ENCODE measurements at places on chromosomes 4 and X.

- DNase-seq, result no peak
Measured at GRCh38 chr4:8852118-8852704, 19.4 kb downstream of the HMX1 start.

- no peak for DNase-seq
Measured at GRCh38 chrX:134870419-134870818, 120.4 kb upstream of the SMIM10 start.

GRCh38 chr4:6806924-6807626 is 24.5 kb downstream of the KIAA0232 start:
- DNase-seq, result no peak

GRCh38 chrX:15916704-15917084 is 62.1 kb upstream of the AP1S2 start:
- DNase-seq, result no peak

DNA sequence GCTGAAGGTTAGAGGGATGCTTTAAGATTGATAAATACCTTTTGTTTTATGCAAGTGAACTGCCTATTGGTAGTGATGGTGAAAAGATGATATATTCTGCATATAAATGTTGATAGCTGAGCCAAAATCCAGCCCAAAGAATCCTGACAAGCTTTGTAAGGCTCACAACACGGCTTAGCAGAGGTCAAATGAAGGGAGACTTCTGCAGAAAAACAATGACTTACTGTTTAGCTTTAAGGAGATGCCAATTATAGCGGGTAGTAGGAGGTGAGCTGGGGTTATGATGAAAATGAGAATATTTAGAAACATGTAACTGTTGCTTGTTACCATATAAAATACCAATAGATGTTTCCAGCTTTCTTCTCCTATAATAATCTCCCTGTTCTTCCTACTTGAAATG is 97.1 kb downstream of the AFF1 start:
- no peak for DNase-seq

DNA sequence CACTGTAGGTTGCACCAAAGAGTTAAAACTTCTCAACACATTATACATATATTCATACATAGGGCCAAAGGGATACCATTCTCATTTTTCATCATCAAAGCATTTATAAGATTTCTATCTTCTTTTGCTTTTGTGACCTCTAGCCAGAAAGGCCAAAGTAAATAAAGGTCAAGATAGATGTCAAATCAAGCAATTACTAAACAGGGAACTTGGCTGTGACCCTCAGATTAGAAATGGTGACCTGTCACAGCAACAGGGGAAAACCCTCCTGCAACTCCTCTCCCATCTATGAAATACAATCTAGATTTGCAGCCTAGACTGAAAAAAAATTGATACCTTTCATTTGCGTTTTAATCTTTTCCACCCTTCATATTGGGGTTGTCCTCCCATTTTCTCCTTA is 225.6 kb upstream of the FAM241A start:
- no peak for DNase-seq

- DNase-seq, result no peak
Measured at GRCh38 chrX:8366481-8366880, 98.1 kb upstream of the VCX3B start.

DNA sequence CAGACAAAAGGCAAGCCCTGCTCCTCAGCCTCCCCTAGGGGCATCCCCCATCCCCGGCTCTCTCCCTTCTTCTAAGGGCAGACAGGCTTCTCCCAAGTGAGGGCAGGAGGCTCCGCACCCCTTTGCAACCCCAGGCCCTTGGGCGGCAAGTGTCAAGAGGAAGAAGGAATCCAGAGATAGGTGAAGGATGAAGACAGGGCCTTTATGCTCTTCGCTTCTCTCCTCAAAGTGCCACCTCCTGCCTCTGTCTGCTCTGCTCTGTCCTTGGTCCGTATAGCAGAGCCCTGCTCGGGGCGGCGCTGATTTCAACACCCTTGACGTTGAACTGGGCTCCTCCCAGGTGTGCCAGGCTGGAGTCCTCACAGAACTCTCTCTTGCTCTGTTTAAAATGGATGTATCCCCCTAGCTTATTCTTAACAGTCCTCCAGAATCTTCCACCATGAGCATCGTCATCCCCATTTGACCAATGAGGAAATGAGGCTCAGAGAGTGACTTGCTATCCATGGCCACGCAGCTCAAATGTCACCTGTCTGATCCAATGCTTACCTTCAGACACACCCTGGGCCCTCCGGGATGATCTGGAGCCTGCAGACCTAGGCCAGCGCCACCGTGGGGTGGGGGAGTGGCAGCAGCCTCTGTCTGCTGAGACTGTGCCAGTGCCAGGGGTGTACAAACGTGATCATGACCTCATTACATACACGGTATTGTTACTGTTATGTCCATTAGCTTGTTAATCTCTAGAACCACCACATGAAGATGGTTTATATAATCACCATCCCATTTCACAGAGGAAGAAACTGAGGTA is 99.8 kb downstream of the PHKA2 start:
- no peak for DNase-seq

DNA sequence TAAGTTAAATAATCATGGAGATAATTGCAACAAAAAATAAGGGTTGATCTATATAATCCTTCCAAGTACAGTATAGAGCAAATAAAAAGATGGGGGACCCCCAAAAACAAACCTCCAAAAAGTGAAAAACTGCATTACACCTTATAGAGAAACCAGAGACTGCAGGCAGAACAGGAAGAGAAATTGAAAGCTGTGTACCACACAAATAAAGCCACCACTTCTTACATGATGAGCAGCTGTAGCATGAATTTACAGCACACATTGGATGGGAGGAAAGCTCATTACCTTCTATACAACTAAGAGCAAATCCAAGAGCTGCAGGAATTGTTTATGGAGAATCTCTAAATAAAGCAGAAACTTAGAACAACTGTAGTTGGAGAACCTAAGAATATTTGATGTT is 152.4 kb upstream of the PDE5A start:
- no peak for DNase-seq

DNA sequence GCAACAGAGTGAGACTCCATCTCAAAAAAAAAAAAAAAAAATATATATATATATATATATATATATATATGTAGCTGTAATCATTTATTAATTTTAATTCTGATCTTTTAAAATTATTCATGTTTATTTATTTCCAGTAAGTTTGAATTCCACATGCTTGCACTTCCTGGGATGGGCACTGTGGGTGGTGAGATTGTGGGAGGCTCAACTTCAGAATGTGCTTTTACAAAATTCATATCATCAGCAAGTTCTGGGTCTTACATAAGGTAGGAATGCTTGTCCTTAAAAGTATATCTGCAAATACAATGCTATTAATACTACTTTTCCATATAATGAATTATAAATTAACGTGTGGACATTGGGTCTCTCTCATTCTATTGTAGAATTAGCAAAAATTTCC is 156.5 kb downstream of the EMCN start:
- no peak for DNase-seq

- DNase-seq, result no peak
Measured at GRCh38 chr4:156553659-156554058, 417.9 kb downstream of the PDGFC start.

DNA sequence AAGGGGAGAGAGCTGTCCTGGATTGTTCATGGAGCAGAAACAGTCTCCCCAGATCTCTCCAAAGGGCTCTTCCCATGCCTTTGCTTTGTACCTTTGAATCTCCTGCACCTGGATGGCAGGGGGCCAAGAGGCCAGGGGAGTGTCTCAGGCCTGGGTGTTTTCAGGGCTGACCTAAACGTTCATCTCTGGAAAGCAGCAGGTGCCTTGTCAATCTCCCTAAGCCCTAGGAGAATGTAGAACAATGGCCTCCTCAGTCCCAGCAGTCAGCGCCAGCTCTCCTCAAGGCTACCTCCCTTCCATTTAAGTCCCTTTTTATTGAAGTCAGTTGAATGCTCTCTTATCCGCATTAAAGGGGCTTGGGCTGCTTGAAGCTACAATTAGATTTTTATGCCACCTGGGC is 31.2 kb upstream of the NSUN7 start:
- DNase-seq, result no peak

DNA sequence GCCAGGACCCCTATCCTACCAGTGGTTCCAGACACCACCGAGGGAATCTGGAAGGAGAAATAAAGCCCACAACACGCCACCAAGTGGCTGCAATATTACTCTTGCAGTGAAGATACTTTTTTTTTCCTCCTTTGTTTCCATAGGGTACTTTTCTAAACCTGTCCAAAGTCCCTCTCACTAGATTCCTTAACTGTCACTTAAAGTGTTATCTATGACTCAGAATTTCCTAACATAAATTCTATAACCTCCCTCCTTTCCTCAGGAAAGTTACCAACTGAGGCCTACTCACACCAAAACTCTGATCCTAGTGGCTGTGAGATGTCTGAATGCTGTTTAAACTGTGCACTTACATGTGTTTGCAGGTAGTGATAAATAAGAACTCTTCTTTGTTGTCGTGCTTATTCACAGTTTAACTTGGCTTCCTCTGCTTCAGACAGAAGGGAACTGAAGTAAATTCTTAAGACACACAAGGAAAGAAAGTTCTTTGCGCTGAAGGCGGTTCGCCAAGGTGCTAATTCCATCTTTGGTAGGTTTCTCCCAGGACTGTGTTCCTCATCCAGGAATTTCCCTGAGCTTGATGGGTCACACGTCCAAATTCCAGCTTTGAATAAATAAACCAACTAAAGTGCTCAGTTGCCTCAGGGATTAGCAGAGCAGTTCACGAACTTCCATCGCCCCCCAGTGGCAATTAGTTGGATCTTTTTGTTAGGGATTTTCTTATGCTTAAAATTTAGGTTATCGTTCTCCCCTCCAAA is 10.7 kb upstream of the HCCS start:
- peak; percentile 42 for DNase-seq

- peak; percentile 36 for DNase-seq
Measured at GRCh38 chrX:132488180-132488705, 595 bp downstream of the MBNL3 start.

GRCh38 chrX:24283127-24283794 is 30.6 kb downstream of the SUPT20HL2 start:
- peak; percentile 2 for DNase-seq

- no peak for DNase-seq
Measured at GRCh38 chr4:34492414-34492813, 1751.9 kb downstream of the ARAP2 start.

- no peak for DNase-seq
Measured at GRCh38 chrX:134679221-134679620, 20.9 kb upstream of the PLAC1 start.

- no peak for DNase-seq
Measured at GRCh38 chr4:168677879-168678278, 181.0 kb downstream of the PALLD start.

GRCh38 chrX:118971552-118971951 is 2.9 kb upstream of the LONRF3 start:
- no peak for DNase-seq

- no peak for DNase-seq
Measured at GRCh38 chr4:83704786-83705185, 168.9 kb downstream of the GPAT3 start.

DNA sequence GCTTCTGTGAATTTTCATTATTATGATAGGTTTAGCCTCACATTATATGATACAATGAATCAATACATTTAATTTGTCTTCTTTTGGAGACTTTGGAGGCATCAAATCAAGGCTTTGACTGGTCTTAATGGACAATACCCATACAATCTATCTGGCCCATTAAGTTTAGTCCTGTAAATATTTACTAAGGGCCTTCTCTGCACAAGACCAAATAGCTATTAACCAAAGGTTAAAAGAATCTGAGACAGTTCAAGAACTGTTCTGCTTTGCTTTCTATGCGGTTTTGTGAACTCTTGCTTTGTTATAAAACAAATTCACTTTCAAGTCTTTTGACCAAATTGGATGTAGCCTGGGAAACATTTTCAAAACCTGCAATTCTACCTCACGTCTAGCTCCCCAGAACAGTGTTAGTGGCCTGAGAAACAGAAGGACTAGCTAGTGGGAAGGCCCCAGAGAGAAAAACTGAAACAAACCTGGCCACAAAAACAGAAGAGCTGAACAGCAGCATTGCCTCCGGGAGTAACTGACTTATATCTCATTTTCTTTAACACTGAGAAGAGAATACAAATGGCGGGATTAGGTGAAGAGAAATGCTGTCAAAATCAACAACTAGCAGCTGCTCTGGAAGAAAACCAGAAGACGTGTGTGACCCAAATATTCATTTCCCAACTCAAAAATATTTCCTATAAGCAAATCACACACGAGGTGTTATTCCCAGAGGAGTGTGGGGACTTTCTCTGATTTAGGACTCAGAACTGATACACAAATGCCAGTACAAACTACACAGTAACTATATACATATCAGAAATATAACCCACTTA is 548 bp downstream of the TLR1 start:
- no peak for DNase-seq

- DNase-seq, result no peak
Measured at GRCh38 chr4:80187677-80188076, 9.6 kb upstream of the PRDM8 start.

DNA sequence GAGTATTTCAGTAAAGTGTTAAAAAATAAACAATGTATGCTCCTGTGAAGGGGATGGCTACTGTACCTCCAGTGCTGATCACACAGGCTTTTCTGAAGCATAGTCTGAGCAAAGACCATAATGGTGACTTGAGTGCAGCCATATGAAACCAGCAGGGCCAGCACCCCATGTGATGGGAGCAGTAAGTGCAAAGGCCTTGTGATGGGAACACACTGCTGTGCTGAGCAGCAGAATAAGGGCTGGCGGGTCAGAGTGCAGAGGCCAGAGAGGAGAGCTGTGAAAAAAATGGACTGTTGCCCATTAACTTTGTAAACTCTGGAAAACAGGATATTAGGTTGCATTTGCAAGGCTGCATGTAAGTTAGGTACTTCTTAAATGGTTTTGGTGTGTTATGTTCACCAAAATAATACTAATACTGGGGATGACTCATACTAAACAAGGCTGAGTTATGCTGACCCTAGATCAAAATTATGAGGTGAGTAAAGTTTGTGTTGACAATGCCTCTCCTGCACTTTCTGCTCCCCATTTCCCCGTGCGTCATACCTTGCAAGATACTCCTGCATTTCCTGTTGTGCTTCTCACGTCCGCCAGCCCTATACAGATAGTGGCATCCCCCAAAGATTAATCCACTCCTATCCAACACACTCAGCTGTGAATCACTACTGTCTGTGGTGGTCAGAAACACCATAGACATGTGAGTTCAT is 67.0 kb upstream of the FAM9A start:
- no peak for DNase-seq

DNA sequence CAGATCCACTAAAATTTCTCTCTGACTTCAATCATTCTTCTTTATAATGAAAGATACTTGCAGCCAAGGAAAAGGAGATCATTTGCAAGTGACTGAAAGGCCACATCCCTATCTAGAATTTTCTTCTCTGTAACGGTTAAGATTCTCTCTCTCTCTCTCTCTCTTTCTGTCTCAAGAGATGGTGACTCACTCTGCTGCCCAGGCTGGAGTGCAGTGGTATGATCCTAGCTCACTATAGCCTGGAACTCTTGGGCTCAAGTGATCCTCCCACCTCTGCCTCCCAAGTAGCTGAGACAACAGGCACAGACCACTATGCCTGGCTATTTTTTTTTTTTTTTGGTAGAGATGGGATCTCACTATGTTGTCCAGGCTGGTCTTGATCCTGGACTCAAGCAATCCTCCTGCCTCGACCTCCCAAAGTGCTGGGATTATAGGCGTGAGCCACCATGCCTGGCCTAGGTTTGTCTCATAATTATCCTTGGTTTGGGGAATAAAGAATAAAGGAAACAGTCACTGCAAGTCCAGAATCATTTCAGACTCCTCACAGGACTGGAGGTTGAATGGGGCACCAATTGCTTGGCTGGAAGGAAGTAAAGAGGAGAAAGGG is 33.3 kb upstream of the GALNT7 start:
- DNase-seq, result no peak

GRCh38 chr4:131721883-131722282 is 1427.2 kb upstream of the PCDH10 start:
- DNase-seq, result no peak

All from umbilical cord (tissue), 2 donors.